ENCODE measurements at places on chromosomes 11 and 22. TPM values are rescaled to one million over a fixed set of nuclear protein-coding genes. Genes with fewer than 3 reads are reported as not detected.

The SF3B2 gene
- total RNA-seq, result 77.2 TPM

The C11orf98 gene
- total RNA-seq, result 10.9 TPM

- DNase-seq, result no peak
These were observed 632 bp downstream of the AP5B1 start for GRCh38 chr11:65779919-65780769.

DNA sequence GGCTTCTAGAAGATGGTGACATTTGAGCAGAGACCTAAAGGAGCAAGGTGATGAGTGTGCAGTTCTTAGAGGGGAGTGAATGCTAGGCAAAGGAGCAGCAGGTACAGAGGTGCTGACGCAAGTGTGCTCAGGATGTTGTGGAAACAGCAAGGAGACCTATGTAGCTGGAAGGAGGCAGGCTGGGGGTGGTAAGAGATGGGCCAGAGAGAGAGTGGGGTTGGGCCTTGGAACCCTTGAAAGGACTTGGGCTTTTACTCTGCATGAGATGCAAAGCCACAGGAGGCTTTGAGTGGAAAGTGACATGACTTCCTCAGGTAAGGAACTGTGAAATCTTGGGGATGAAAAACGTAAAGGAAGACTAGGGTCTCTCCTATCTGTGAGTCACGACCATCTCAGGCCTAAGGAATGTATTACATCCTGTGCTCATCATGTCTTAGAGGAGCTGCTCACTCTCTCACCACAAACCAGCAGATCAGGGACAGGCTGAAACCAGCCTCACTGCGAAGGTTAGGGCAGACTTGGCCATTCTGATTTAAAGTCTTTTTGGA lies 65.4 kb downstream of the MICAL2 start:
- no peak for DNase-seq

GRCh38 chr11:71263386-71263785 lies 11.0 kb upstream of the SHANK2 start:
- no peak for DNase-seq

The AGBL2 gene
- total RNA-seq, result 3.5 TPM

The FGF3 gene
- not detected for total RNA-seq

GRCh38 chr11:109870297-109870696 lies 222.9 kb upstream of the ZC3H12C start:
- no peak for DNase-seq

GRCh38 chr11:66090288-66090687 lies 20.2 kb downstream of the PACS1 start:
- no peak for DNase-seq

The TRABD gene
- 7.7 TPM for total RNA-seq

The SEC14L6 gene
- total RNA-seq, result 1.2 TPM

The CNIH2 gene
- 1.1 TPM for total RNA-seq

DNA sequence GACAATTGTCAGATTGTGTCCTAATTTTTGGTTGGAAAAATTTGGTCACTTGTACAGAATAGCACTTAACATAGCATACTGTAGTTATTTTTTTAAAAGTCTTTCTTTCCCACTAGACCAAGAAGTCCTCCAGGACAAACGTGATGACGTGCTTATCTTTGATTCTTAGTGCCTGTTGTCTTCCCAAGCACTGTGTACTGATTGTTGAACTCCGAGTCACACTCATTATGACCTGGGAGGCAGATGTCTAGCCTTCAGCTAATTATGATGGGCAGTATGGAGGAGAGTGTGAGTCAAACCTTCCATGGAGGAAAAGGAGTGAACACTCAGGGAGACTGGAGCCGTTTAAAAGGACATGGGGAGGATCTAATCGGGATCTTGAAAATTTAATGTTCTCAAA lies 119.8 kb downstream of the SPON1 start:
- DNase-seq, result no peak

The LRRC55 gene
- total RNA-seq, result 0.53 TPM

- DNase-seq, result no peak
These were observed 203.8 kb downstream of the CASP12 start for GRCh38 chr11:104694259-104695064.

The HDHD5 gene
- 13.2 TPM for total RNA-seq
